ENCODE measurements at places on chromosomes 12 and 14.

DNA sequence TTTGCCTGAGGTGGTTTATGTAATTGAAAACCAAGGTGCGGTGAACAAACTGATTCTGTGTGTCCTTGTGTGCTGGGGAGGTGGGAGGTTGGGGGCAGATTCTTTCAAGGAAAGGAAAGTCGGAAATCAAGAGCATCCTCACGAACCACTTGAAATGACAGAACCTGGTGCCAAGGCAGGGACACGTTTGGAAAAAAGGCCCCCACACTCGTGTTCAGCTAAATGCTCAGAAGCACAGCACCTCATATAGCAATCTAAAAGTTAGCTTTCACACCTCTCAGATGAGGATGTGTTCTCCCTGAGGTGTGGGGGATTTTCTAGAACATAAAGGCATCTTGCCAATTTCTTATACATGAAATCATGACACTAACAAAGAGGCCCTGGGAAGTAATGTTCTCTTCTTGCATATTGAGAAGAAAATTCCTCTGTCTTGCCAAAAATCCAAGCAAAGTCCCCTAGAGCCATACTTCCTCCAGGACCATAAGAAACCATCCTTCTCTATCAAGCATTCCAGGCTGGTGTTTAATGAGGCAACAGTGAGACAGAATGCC lies 119.6 kb downstream of the PLXNC1 start:
- no peak for DNase-seq

GRCh38 chr12:75658286-75658685 lies 146.9 kb upstream of the KRR1 start:
- DNase-seq = no peak

GRCh38 chr14:70972107-70972976 lies 65.1 kb downstream of the PCNX1 start:
- DNase-seq = peak; percentile 27

GRCh38 chr14:100604121-100604501 lies 16.9 kb upstream of the BEGAIN start:
- no peak for DNase-seq

DNA sequence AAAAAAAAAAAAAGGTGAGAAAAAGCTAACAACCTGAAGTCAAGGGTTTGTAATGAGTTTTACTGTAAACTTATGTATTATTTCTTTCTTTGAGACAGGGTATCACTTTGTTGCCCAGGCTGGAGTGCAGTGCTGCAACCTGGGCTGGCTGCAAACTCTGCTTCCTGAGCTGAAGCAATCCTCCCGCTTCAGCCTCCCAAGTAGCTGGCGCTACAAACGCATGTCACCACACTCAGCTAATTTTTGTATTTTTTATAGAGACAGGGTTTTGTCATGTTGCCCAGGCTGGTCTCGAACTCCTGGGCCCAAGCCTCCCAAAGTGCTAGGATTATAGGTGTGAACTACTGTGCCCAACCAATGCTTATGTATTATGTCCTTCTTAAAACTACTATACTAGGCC lies 9.2 kb downstream of the ATF7 start:
- DNase-seq = no peak

GRCh38 chr12:32475724-32476123 lies 76.4 kb downstream of the FGD4 start:
- no peak for DNase-seq

DNA sequence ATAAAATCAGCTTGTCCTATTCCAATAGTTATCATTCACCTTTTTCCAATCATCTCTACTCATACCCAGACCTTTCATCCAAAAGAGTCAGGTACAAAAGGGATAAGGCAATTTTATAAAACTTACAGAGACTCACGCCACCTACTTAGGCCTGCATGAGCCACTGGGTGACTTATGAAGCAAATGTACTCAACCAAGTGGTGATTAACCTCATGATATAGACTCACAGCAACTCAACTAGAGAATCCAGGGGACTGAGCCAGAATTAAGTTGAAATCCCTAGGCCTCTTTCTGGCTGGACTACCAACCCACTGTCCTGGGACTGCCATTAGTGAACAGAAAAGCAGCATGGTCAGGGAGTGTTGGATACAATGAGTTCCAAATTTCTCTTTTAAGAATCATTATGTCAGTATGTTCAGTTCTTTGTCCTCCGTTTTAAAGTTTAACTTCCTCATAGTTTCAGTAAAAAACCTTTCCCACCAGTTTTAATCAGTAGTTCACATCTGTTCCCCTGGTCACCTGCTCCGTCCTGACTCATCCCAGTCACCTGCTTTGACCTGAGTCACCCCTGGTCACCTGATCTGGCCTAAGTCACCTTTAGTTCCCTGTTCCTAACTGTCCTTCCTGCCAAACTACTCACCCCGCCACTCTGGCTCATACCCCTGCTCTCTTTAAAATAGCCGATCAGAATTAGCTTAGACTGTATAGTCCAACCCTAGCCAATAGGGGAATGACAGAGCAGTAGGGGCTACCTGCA lies 36.8 kb downstream of the SPTSSA start:
- DNase-seq = no peak

GRCh38 chr12:3996322-3996721 lies 123.1 kb upstream of the PARP11 start:
- DNase-seq = no peak

- no peak for DNase-seq
These were observed 20.3 kb upstream of the FAIM2 start for GRCh38 chr12:49923880-49924556.

GRCh38 chr14:26709019-26709418 lies 111.2 kb upstream of the NOVA1 start:
- DNase-seq = no peak

GRCh38 chr12:107318806-107319532 lies 225.6 kb upstream of the CRY1 start:
- no peak for DNase-seq

GRCh38 chr14:95309261-95310051 lies 10.3 kb downstream of the CLMN start:
- no peak for DNase-seq

GRCh38 chr12:43805860-43806736 lies at the start of gene TWF1:
Gene TWF1 (minus strand): TSS chr12:43806317. CDS start chr12:43806245, 72 bp downstream.
- DNase-seq = peak; percentile 38

DNA sequence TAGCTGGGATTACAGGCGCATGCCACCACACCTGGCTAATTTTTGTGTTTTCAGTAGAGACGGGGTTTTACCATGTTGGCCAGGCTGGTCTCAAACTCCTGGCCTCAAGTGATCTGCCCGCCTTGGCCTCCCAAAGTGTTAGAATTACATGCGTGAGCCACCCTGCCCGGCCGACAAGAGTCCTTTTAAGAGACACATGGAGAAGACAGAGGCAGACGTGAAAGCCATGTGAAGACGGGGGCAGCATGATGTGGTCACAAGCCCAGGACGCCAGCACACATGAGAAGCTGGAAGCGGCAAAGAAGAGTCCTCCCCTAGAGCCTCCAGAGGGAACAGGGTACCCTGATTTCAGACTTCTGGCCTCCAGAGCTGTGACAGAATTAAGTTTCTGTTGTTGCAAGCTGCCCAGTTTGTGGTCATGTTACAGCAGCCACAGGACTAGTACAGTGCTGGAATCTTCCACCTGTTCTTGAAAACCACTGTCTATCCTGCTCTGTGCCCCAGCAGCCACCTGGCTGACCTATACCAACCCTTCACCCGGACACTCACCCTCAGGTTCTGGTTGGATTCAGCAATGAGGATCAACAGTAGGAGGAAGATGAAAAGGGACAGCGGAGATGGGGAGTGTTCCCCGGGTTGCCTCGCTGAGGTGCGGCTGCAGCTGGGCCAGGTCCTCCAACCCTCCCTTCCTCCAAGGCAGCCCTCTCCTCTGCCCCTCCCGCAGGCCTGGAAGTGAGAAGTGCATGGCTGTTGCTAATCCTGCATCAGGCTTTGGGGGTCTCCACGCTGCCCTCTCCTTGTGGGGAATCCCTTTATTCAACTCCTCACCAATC lies 16.9 kb downstream of the VPS37B start:
- no peak for DNase-seq

DNA sequence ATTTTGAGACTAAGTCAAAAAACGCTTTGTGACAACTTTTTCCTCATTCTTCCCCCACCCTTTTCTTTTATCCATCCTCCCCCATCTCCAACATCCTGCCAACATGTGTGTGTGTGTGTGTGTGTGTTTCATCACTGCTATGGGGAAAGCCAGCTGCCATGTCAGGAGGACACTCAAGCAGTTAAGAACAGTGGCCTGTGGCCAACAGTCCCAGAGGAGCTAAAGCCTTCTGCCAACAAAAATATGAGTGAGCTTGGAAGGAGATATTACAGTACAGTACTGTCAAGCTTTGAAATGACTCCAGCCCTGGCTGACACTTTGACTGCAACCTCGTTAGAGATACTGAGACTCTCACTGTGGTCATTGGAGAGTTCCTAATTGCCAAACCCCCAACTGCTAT lies 5.0 kb upstream of the CSRP2 start:
- peak; percentile 78 for DNase-seq

- DNase-seq = no peak
These were observed 145.8 kb downstream of the SLC8A3 start for GRCh38 chr14:70043001-70043400.

DNA sequence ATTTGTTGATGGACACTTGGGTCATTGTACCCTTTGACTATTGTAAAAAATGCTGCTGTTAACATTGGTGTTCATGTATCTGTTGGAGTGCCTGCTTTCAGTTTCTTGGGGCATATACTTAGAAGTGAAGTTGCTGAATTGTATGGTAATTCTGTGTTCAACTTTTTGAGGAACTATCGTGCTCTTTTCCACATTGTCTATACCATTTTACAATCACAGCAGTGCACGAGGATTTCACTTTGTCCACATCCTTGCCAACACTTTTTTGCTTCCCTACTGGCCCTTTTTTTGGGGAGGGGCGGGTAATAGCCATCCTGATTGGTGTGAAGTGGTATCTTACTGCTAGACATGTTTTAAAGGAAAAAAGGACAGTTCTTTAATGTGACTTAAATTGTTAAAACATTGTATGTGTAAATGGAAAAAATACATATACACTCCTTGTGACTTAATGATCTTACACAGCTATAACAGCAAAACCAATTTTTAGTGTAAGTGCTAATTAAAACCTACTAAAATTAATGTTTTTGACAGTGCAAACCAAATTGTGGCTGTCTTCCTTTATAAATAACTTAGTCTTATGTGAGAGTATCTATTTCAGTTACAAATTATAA lies 52.7 kb downstream of the WNK1 start:
- DNase-seq = no peak

DNA sequence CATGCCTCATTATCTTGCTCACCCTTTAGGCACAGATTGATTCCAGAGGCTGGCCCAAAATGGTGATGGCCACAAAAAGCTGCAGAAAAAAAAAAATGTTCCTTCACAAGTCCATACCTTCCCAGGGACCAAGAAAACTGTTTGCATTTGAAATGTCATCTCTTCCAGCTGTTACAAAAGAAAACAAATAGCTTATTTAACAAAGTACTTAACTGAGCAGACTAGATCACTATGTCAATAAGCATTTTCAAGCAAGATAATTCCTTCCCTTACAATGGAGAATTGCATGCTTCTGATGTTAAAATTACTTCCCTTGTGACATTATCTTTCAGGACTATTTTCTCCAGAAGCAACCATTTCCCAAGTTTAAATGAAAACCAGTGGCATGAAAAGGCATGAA lies 377.9 kb upstream of the KITLG start:
- peak; percentile 63 for DNase-seq

GRCh38 chr12:80235944-80236343 lies 136.6 kb downstream of the OTOGL start:
- DNase-seq = no peak

- no peak for DNase-seq
These were observed 73.9 kb downstream of the PPP1R36 start for GRCh38 chr14:64623554-64624165.

DNA sequence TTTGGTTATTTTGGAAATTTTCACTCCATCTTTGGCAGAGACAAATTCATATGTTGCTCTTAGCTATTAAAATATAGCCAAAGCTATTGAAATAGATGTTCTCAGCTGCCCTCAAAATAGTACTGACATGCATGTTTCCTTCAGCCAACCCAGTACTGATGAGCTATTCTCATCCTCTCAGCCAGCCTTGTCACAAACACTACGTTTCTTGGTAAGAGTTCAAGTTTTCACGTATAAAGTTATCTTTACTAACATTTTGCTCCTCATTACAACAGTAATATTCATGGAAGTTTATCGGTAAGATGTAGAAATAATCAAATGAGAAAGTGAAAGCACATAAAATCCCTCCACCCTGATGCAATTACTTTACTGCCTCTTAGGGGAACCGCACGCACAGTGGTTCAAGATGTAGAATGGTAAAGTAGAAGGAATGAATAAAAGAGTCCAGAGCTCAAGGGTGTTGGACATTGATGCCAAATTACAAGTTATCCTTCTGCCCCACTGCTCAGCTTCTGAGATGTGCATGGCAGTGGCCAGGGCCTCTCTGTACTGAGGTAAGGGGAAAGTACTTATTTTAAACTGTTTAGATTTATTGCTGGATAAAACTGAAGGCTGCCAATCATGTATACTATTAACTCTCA lies 20.7 kb downstream of the GCH1 start:
- DNase-seq = no peak

DNA sequence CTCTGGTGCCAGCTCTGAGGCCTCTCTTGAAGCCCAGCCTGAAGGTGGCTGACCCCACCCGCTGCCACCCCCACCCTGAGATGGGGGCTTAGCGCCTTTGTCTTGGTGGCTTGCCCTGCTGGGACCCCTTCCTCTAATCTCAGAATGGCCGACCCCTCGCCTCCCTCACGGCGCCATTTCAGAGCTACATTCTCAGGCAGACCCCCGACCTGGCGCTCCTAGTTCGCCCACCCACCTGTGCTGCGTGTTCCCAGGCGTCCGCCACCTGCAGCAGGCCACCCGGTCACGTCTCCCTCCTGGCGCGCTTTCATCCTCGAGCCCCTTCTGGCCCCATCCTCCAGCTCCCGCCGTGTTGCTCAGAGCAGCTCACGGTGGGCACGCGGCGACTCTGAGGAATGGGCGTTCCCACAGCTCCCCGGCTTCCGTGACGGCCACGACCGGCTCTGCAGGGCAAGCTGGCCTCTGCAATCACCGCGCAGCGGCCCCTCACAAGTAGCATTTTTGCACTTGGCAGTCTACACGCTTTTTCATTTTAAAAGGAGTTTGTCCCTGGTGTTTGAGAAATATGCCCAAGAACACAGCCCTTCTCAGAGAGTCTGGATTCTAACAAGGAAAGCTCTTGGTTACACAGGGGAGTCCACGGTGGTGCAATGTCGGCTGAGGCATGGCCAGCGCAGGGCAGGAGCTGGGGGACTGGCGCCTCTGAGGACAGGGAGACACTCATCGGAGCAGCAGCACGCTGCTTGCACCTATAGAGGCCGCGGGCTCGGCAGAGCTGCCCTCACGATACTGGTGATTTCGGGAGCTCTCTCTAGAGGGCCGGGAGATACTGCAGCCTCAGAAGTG lies 105.7 kb upstream of the C14orf180 start:
- DNase-seq = no peak

DNA sequence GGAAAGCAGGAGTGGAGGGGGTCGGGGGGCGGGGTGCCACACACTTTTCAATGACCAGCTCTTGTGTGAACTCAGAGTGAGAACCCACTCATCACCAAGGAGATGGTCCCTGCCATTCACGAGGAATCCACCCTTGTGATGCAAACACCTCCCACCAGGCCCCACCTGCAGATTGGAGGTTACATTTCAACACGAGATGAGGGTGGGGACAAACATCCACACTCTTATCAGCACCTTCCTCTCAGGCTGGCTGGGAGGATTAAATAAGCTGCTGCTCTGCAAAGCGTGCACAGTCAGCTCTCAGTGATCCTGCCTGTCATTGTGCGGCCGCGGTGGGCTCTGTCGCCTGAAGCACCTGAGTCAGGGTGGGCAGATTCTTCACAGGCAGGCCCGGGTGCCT lies 39.7 kb downstream of the AACS start:
- no peak for DNase-seq

GRCh38 chr14:74579447-74580274 lies 32.4 kb downstream of the LTBP2 start:
- DNase-seq = no peak
